ENCODE measurements at places on chromosomes 13 and 19.
A peak's percentile ranks its signal among the peaks of the same experiment; 100 is the strongest.

DNA sequence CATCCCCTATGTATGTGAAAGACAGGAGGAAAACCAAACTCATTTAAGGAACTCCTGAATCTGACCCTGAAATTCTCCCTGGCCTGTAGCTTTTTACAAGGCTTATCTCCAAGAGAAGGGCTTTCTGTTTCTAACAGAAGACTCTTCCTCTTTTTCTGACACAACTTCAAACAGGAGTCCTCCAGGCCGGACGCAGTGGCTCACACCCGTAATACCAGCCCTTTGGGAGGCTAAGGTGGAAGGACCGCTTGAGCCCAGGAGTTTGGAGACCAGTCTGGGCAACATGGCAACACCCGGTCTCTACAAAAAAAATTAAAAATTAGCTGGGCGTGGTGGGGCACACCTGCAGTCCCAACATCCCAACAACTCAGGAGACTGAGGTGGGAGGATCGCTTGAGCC, 41.9 kb downstream of the CARS2 start:
- DNase-seq, result no peak

DNA sequence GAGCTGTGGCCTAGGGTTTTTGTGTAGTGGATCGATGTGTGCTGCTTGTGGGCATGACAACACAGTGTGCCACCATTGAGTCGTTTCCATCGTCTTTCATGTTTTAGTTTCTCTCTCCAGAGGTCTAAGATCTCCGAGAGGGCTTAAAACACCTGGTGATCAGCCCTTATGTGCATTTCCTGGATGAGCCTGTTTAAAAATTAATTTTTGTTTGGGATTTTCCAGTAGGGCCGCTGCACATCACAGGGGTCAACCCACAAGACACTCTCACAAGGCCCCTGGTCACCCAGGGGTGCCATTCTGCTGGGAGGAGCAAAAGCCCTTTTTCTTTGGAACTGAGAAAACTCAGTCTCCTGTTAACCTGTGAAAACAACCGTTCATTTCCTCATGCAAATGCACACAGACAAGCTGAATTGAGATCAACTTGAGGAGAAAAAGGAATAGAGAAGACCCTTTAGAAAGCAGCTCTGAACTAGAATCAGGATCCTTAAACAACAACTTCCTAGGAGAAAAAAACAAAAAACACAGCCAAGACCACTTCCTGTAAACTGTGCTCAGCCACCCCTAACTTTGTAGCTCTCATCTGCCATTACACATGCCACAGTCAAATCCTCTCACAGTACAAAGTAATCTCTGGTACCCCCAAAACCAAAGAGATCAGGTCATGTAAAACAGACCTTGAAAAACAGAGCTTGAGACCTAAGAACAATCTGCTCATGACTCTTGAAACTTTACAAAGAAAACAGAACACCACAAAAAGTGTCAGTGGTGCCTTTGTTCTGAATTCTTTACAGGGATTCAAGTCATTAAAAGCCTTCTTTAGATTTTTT, 8.3 kb upstream of the MTRF1 start:
- DNase-seq, result no peak

DNA sequence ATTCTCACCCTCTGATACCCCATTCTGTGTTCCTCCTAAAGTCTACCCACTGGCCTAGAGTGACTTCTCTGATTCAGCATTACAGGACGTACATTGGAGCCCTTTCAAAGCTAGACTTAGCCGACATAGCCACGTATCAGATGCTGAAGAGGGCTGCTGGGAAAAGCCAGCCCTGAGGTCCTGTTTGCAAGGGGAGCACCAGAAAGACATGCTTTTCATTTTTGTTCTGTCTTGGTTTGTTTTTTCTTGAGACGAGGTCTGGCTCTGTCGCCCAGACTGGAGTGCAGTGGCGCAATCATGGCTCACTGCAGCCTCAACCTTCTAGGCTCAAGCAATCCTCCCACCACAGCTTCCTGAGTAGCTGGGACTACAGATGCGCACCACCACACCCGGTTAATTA, 6.3 kb upstream of the ZSWIM4 start:
- no peak for DNase-seq

DNA sequence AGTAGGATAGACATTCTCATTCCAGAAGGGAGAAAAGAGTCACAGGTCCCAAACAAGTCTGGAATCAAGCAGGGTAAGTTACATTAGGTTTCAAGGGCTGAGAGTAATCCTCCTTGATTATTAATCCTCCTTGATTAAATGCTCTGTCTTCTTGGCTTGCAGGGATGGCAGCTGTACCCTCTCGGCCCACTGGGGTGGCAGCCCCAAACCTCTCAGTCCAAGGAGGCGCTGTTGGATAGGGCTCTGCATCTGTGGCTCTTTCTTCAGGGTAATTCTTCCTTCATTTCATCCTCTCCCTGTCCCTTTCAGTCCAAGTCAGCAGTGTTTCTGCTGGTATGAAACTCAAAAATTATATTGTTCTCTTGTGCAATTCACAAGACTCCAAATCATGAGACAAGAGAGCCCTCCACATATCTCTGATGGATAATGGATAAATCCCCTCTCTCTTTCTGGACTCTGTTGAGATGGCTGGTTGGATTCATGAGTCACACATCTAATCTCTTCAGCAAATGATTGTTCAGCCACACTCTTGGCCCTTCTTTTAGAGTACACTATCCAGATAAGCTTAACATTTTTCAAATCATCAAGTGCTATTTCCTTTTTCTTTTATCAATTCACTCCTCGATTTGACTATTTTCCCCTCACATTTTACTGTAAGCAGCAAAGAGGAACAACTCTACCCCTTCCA, 323.7 kb upstream of the HTR2A start:
- DNase-seq, result no peak

DNA sequence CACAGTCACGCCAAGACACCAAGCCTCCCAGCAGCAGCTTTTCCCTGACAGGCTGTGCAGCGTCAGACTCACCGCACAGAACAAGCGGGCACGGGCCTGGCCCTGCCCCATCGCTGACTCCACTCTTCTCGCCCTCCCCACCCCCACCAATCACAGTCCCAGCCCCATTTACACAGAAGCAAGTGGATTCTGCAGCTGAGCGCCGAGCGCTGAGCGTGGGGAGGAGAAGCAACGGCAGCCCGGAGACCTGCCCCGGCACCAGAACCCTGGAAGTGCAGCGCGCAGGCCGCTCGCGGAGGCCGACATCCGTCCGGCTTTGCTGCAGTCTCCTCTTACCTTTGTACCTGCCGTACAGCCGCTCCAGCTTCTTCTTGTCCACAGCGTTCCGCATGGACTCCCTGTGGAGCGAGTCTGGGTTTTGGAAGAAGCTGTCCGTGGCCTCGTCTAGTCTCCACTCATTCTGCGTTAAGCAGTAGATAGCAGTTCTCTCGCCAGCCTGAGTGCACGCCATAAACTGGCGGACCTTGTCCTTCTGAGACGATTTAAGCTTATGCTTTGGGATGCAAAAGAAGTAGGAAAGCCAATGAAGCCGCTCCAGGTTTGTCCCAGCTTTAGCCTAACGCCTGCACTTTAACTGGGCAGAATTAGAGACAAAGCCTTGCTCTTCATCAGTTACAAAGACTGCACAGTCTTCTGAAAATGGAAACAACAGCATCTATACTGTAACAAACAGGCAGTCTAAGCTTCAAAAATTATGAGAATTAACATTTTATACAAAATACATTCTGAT, 6.8 kb downstream of the DCUN1D2 start:
- no peak for DNase-seq

GRCh38 chr13:40534456-40534855, 132.0 kb downstream of the FOXO1 start:
- no peak for DNase-seq

DNA sequence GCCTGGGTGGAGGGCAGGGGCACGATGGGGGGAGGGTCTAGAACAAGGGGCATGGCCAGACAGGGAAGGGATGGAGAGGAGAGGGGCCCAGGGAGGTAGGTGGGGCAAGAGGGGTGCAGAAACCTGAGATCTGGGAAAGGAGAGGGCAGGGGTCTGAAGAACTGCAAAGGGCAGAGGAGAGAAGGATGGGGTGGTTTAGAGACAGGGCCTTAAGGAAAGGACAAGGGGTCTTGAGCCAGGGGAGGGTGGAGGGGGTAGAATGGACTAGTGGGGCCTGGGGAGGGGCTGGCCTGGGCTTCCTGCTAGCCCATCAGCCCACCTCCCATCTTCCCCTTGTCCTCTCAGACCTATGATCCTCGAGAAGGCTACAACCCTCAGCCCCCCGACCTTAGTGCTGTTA, 72.5 kb downstream of the RYR1 start:
- DNase-seq, result no peak

- DNase-seq, result no peak
These were observed 2.9 kb downstream of the ARHGEF7 start for GRCh38 chr13:111117961-111118360.

DNA sequence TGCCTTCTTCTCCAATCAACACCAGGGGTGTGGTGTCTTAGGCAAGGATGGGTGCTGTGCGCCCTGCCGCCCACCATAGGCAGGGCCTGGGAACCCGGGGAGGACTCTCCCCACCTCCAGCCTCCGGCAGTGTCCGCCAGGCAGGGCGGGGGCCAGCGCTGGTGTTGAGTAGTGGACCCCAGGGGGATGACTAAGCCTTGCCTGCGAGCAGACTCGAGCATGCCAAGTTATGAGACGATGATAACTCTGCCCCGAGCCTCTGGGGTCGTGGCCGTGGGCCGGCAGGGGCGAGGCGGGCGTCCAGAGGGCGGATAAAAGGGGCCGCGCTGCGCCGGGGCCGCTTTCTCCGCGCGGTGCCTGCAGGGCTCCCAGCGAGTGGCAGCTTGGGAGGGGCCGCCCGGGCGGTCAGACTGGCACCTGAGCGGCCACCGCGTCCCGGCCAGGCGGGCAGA, at the start of gene MEDAG:
Gene MEDAG (plus strand): TSS at position 340 of the 452 bp plus-strand sequence. CDS start 245 bp downstream, outside the sequence.
- peak; percentile 71 for DNase-seq

DNA sequence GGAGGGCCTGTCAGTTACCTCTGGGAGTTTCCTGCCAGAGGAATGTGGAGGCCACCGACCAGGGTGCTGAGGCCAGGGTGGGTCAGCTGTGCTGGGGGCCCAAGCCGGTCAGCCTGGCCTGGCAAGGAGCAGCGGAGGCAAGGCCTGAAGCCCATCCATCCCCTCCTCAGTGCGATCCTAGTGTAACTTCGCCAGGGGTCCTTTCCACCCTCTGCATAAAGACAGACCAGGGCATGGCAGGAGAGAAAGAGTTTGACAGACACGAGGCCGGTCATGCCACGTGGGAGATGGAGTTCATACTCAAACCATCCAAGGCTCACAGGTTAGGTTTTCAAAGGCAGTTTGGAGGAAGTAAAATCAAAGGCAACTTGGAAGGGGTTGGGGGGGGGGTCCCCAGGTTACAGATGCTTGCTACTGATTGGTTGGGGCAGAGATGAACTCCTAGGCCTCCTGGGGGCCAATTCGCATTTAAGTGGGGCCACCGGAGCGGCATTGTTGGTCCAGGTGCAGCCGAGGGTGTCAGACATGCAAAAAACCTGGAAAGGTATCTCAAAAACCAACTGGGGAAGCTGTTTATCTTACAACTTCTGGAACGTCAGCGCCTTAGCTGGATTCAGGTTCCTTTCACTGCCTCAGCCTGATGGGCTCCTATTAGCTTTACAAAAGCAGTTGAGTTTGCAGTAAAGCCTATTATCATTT, 36.8 kb upstream of the DPRX start:
- no peak for DNase-seq

- no peak for DNase-seq
These were observed 81.7 kb downstream of the KLF12 start for GRCh38 chr13:74052402-74052928.

DNA sequence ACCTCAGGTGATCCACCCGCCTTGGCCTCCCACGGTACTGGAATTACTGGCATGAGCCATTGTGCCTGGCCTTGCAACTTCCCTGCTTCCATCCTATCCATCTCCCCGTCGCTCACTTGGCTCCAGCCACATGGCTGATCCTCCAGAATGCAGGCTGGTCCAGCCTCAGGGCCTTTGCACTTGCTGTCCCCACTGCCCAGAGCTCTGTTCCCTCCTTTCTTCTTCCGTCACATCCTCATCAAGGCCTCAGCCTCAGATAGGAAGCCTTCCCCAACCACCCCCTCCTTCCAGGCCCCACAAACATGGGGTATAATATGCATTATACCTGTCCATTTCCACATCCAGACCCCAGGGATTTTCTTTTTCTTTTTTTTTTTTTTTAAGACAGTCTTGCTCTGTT, 16.2 kb downstream of the MAST3 start:
- DNase-seq, result no peak

- no peak for DNase-seq
These were observed 1219.5 kb upstream of the PCDH20 start for GRCh38 chr13:62635161-62635560.

DNA sequence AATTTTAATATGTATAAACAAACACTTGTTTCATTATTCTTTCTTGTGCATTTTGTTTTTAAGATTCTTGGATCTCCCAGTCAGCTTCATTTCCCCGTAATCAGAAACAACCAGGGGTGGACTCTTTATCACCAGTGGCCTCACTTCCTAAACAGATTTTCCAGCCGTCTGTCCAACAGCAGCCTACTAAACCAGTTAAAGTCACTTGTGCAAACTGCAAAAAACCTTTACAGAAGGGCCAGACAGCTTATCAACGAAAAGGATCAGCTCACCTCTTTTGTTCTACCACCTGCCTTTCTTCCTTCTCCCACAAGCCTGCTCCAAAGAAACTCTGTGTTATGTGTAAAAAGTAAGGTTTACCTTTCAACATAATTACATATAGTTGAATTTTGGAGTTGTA, 44.3 kb downstream of the ZMYM2 start:
- DNase-seq, result no peak

DNA sequence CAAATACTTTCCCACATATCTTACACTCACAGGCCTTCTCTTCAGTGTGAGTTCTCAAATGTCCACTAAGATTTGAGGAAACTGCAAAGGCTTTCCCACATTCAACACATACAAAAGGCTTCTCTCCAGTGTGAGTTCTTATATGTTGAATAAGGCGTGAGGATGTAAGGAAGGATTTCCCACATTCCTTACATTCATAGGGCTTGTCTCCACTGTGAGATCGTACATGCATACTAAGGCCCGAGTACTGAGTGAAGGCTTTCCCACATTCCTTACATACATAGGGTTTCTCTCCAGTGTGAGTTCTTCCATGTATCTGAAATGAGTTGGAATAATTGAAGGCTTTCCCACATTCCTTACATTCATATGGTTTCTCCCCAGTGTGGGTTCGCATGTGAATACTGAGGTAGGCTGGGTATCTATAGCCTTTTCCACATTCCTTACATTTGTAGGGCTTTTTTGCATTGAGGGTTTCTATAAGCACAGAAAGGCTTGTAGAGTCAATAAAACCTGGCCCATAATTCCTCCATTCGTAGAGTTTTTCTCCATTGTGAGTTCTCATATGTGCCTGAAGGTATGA, 9.6 kb downstream of the ZNF426 start:
- DNase-seq, result no peak

DNA sequence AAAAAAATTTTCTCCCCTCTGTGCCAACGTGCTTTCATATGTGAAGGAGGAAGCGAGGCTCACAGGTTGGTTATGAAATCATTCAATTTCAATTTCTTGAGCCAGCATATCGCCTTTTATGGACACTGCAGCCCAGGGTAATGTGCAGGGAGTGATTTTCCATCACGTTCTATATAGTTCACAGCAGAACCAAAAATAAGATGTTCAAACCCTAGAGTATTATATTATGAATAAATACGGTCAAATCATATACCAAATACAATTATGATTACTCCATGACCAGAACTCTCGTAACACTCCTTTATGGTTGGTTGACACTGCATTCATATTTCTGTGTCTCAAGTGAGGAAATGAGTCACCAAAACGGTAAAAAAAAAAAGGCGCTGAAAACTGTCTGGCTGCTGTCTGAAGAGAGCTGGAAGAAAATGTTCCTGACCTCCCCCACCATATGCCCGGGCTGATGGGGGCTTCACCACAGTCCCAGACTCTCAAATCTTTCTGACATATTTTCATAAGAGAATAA, 75.8 kb upstream of the UBAC2 start:
- peak; percentile 19 for DNase-seq
